ENCODE measurements at places on chromosomes 5 and 9.

DNA sequence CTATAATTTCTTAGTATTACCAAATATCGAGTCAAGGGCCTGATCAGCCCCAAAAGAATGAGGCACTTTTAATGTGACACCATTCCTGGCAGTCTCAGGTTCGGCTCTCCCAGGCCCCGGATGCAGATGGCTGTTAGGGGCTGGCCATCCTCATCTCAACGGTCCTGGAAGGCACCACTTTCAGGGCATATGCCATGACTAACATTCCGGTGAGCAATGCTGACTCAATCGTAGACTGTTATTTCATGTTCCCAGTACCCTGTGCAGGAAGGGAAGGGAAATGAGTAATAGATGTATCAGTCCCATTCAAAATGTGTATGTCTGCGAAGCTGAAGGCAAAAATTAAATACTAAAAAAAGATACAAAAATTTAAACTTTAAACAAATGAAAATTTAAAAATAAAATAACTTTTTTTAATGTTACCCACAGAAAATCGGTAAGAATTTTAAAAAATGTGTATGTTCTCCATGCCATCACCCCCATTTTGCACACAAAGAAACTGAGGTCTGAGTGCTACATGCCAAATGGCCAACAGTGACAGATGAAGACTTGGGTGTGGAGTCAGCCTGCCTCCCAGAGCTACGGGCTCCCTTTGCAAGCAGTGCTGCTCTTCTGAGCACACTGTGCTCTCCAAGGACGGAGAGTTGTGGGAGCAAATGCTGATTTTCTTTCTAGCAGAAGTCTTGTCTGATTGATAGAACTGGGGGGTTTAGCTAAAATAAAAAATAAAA is 79.0 kb downstream of the GLDC start:
- no peak for DNase-seq

- no peak for DNase-seq
Observed at GRCh38 chr5:72618708-72619107, 111.5 kb upstream of the ZNF366 start.

GRCh38 chr9:68851657-68852056 is 146.6 kb downstream of the PIP5K1B start:
- DNase-seq = no peak

DNA sequence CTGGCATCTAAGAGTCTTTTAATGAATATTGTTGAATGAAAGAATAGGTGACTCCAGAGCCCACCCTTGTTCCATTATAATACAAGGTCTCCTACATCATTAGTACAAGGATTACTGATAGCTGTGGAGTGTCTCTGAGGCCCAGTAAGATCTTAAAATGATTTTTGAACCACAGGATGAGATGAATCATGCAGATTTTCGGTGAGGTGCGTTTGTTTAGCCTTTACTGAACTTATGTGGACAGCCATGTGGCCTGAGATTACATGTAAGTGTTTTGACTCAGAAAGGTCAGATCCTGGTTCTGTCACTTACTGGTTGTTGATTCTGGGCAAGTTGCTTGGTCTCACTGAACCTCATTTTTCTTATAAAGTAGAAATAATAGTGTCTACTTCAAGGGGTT is 21.6 kb downstream of the NFX1 start:
- DNase-seq = no peak

- DNase-seq = no peak
Observed at GRCh38 chr5:160375166-160375565, 4.7 kb upstream of the C1QTNF2 start.

DNA sequence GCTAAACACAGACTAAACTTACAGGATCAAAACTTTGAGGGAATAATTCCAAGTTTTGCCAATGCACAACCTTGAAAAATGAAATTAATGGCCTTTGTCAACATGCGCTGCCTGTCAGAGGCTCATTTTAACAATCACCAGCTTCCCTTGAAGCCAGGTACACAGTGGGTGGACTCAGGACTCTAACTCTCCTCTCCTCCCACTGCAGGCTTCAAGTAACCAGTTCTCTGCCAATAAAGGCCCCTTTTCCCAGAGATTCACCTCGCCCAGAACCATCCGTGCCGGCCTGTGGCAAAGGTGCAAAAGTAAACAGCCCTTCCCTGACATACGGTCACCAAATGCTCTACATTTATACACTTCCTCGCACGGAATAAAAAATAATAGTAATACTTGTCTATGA is 18.4 kb upstream of the FBP2 start:
- DNase-seq = no peak

DNA sequence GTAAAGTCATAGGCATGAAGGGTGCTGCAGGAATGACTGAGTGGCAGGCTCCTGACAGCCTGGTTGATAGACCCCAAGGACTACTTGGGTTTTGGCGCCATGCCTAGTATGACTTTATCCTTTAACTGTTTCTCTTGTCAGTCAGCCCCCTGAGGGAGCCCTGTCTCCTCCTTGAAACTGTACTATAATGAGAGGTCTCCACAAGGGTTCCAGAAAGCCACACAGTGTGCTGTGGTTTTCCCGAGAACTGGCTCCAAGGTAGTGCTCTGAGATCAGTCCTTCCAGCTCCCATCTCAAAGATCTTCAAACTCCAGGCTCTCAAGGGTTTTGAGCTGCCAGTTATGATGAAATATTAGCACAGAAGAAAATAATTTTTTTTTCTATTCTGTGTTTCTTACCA is 26.7 kb upstream of the TNC start:
- DNase-seq = no peak

DNA sequence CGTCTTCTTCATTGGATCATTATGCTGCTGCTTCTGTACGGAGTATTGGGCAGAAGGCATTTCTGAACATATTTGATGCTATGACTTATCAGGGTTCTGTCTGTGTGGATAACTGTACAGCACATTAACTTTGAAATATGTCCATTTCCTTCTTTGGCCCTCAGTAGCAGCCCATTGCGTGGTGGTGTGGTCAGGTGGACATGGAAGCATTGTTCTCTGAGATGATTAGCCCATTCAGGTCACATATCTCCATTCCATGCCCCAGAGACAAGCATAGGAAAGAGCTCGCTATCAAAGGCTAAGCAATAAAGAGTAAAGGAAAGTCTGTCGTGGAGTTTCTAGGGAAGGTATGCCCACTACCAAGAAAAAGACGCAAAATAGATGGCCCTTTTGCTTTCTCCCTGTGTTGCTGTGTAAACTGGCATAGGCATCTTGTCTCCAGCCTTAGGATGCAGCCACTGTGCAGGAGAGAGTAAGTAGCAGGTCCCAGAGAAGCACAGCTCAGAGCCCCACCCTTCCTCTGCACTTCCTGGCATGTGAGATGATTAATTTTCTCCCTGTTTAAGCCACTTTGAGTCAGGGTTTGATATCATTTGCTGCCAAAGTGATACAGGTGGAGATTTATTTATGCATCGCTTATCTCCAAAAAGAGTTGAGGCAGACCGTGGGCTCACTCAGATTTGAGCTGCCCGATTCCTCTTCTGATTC is 221.9 kb downstream of the PDZD2 start:
- no peak for DNase-seq

DNA sequence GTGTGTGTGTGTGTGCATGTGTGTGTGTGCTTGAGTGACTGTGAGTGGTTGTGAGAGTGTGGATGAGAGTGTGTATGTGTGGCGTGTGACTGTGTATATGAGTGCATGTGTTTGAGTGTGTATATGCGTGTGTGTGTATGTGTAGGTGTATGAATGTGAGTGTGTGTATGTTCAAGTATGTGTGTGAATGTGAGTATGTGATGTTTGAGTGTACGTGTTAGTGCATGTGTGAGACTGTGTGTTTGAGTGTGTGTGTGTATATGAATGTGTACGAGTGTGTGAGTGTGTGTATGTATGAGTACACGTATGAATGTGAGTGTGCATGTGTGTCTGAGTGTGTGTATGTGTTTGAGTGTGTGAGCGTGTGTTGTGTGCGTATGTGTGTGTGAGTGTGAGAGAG is 47.8 kb downstream of the KCNIP1 start:
- DNase-seq = no peak

DNA sequence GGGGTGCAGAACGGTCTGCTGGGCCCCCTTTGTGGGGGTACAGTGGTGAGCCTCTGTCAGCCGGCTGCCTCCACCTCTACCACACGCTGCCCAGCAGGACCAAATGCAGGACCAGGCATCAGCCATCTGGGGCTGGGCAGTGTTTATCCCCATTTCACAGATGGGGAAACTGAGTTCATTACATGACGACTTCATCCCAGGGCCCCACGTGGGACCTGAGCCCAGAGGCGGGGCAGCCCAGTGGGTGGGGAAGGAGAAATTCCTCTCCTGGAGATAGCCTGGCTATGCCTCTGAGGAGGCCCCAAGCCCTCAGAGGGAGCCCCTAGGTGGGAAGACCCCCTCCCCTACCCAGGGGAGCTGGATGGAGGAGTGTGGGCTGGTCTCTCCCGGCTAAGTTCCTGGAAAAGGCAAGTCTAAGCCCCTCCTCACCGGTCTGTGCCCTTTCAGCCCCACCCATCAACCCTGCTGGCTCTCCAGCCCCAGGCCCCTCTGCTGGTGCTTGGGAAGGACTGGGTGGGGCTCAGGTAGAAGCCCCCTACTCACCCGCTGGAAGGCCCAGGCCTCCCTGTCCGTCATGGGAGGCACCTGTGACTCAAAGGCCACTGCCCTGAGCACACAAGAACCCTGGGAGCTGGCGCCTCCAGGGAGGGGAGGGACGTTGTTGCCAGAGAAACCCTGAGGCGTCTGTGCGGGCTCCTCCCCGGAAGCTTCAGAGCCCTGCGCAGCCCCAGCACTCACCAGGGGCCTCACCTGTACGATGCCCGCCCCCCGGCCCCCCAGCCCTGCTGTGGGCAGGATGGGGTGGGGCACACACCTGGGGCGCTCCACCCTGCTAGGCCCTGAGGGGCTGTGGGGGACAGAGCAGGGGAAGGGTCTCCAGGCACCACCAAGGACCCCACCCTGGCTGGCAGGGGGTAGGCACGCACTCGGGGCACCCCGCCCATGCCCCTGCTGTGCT is 7.4 kb upstream of the CCDC187 start:
- DNase-seq = no peak

DNA sequence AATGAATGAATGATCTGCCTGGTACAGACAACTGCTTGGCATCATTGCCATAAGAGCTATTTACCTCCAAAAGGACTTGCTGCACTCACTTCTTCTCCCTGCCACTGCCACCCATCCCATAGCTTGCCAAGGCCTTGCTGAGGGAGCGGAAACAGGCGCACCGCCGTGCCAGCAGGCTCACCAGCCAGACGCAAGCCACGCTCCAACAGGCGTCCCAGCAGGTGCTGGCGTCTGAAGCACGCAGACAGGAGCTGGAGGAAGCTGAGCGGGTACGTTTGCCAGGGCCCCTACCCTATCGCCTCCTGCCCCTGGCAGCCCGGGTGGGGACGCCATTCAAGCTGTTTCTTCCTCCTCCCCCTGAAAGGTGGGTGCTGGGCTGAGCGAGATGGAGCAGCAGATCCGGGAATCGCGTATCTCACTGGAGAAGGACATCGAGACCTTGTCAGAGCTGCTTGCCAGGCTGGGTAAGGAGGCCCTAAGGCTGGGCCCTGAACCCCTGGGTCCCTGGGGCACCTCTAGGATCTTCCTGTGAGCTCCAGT is 8.9 kb upstream of the AIF1L start:
- no peak for DNase-seq

GRCh38 chr5:84673785-84674184 is 289.1 kb upstream of the EDIL3 start:
- no peak for DNase-seq

GRCh38 chr5:35794684-35795375 is 61.9 kb upstream of the IL7R start:
- DNase-seq = no peak

DNA sequence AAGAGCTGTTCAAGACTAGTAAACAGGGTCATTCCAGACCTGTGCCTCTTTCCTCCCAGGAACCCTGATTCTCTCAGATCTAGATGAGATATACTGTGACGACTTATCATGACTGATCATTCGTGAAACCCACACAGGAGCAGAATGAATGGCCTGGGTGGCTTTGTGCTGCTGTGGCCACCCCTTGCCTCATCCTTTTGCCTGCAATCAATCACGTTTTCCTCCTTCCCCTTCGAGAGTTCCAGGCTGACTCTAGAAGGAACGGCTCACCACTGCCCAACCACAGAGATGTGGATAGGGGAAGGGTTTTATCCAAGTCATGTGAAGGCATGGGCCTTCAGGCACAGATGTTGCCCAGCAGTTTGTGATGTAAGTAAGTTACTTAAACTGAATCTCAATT is 5.8 kb downstream of the ANXA6 start:
- no peak for DNase-seq

DNA sequence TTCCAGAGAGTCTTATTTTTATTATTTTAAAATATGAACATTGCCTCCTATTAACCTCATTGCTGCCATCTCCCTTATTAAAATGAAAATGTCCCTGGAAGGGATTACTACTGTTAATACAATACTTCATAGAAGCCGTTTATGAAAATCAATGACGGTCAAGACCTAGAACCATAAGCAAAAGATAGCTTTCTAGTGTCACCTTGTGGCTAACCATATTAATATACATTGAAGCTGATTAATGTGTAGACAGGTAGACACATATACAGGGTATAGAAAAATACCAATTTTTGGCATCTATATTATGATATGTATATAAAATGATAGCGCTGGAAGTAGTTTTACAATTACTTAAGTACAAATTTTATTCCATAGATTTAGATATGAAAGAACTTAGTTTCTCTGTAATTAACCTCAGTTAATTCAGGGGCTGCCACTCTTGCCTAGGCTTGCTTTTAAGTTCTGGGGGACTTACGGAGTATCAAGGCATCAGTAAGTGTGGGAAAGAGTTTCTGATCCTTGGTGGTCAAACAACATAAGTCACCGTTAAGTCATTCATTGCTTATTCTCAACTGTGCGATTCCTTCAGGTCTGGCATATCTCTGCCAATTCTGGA is 2.5 kb upstream of the YTHDC2 start:
- no peak for DNase-seq

DNA sequence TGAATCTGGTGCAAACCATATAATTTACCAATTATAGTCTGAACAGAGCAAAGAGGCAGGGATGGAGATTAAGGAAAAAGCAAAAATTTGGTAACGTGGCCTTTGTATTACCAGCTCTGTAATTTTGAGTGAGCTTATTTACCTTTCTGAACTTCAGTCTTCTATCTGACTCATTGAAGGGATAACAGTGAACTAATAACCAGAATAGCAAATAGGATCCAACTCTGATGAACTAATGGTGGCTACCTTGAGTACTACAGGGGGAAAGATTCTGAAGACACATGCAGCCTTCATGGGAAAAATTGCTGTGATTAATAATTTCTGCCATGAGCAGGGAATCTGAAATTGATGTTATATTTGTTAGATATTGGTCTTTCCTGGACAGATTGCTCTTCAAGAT is 23.0 kb upstream of the LARP1 start:
- no peak for DNase-seq

DNA sequence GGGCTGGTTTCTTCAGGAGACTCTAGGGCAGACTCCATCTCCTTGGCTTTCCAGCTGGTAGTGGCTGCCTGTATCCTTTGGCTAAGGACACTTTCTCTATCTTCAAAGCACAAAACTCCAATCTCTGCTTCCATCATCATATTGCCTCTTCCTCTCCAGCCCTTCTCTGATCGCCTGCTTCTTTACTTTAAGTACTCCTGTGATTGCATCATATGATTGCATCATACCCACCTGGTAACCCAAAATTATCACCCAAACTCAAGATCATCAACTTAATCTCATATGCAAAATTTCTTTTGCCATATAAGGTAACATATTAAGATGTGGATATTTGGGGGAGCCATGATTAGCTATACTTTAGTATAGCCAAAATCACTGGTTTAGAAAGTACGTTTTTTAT is 1092.6 kb upstream of the CDH6 start:
- DNase-seq = no peak
